ENCODE measurements at places on chromosomes 7 and 10.

DNA sequence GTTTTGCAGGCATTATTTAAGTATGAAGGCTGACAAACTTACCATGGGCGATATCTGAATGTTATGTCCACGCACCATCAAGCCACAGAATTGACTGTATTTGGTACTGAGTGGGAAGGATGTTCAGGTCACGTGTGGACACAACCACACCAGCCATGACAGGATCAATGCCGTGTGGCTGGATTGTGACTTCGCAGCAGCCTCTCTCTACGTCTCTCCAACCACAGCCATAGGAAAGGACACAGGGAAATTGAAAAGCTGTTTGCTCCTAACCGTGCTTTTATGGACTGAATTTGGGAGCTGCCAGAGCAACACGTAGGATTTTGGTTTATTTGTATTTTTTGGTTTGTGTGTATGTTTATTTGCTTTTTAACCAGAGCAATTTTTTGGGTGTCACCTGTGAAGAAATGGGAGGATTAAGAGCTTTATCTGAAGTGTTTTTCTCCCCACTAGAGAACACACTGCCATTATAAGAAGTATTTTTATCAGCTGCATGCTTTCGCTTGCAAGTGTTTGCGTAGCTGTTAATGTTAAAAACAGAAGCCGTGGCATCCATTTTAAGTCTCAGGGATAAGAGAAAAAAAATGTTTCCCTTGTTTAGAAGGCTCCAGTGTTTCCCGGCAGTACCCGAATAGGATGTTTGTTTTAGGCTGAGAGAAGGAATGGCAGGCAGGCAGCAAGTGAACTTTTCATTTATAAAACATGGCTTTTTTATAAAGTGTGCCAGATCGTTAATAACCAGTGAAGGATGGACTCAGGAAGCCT is 401.1 kb upstream of the NFE2L3 start:
- no peak for DNase-seq

DNA sequence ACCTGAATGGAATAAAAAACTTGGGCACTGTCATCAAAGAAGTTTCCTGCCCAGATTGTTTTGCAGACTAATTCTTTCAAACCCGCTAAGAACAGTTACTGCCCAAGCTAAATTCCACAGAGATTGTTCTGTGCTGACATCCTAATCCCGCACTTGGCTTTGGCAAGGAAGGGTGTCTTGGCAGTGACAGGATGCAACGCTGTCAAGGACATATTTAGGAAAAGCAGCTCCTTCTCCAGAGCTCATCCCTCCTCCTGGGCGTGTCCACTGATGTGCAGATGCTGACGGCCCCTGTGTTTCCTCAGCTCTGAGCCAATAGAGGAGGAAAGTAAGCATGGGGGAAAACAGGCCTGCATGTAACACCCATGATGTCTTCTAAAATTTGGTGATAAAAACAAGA is 74.2 kb downstream of the EEPD1 start:
- DNase-seq, result no peak

- no peak for DNase-seq
These were observed 31.0 kb downstream of the GRM8 start for GRCh38 chr7:127221731-127222130.

DNA sequence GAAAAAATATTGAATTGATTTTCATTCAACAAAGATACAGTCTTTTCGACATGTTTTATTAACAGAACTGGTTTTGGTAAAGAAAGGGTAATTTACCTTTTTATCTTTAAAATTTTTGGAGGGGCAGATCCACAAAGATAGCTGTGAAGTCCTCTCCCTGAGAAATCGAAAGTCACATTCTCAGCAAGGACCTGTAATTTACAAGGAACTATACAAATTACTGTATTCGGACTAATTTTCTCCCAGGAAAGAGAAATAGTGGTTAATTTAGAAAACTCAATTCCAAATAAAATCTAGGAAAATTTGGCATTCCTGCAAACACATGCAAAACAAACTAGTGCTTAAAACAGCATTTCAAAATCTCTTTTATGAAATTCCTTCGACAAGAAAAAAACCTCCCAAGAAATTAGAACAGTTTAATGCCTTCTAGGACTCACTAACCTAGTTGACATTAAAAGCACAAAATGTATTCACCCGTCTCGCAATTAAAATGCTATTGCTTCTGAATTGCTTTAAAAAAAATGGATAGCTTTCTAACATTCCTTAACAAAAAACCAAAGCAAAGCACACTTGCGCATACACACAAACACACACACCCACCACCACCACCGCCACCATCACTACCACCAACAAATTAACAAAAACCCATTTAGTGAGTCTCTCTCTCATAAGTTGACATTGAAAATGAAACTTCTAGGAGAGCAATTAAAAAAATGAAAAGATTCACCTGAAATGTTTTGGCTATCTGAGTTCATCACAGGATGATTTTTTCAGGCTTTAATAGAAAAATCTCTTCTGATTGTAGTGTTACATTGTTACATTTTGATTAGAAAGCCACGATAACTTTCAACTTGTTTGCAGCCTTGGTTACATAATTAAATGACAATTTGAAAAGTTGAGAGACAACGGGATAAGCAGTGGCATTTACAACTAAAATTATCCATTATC is 4.0 kb upstream of the NKX2-3 start:
- DNase-seq, result no peak

DNA sequence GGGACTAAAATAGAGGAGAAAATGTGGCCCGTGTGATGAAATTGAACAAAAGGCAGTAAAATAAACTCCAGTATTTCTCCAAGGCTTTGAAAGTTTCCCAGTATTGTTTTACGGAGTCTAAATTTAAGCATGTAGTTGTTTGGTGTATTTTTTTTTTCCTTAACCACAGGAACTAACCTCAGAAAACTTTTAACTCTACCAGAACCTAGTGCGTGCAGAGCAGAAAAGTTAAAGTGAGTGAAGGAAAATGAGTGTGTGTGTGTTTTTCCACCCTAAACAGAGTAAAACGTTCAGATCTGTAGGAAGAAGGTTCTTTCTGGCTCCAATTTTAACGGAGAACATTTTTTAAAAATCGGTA is 812 bp downstream of the PROSER2 start:
- peak; percentile 30 for DNase-seq

DNA sequence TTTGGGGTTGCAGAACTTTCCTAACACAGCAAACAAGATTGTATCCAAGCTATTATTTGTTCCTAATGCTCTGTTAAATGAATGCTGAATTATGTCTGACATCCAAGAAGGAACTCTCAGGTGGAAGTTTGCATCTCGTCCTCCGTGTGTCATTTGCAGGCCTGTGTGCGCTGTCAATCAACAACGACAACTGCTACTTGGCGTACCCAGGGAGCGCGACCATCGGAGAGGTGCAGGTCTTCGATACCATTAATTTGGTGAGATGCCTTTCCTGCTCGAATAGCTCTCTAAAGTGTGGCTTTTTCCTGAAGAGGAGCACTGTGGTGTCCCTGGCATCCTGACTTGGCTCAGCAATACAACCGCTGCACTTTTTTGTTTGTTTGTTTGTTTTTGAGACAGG is 26.9 kb downstream of the WIPI2 start:
- no peak for DNase-seq

DNA sequence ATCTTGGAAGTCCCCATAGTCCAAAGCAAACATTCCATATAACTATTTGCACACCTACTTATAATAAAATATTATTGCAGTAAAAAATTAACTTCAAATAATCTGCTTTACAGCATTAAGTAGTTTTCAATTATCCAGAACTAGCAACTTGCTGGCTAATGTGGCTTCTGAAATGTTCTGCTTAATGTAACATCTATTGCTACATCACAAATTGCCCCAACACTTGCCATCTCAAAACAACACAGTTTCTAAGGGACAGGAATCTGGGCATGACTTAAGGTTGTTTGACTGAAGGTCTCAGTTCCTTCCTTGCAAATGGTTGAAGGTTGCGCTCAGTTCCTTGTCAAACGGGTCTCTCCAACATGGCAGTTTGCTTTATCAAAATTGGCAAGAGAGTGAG is 378.5 kb upstream of the SEMA3C start:
- no peak for DNase-seq

DNA sequence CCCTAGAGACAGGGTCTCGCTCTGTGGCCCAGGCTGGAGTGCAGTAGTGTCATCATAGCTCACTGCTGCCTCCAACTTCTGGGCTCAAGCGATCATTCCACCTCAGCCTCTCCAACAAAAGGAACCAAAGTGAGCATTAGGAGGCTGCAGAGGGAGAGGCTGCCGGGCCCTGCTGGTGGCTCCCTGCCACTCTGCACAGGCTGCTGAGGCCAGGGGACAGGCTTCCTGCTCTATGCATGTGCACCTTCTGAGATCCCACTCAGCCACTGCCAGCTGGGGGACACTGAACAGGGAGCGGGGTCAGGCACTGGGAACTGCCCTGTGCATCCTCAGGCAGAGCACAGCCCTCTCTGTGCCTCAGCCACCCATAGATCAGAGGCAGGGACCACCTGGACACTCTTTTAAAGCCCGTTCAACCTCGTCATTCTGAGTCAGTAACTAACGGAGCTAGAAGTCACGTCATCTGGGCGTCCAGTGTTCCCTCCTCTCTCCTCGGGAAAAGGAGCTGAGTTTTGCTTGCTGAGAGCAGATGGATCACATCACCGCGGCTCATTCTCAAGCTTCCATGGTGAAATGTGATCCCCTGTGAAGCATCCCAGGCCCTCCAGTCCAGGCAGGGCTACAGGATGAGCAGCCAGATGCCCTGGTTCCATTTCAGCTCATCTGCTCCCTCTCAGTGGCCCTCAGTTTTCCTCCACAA is 109.6 kb downstream of the MYL10 start:
- no peak for DNase-seq

DNA sequence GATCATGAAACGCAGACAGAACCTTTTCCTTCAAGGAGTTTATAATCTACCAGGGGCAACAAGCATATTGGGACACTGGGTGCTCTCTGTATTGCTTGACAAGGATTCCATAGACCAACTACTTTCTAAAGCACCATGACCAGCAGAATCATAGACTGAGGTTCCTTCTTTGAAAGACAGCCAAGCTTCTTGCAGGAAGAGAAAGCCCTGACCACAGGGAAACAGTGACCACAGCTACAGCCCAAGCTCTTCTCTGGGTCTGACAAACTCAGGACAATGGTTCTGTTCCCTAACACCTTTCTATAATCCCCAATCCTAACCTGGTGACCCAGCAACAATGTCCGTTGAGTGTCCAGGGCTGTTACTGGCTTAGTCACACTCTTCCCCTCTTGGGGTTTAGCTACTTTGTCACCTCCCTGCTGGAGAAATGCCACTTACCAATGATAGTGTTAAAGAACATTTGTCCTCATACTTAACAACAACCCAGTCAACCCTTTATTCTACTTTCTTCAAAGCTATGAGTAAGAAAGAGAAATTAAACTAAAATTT is 155.7 kb downstream of the JAZF1 start:
- no peak for DNase-seq

DNA sequence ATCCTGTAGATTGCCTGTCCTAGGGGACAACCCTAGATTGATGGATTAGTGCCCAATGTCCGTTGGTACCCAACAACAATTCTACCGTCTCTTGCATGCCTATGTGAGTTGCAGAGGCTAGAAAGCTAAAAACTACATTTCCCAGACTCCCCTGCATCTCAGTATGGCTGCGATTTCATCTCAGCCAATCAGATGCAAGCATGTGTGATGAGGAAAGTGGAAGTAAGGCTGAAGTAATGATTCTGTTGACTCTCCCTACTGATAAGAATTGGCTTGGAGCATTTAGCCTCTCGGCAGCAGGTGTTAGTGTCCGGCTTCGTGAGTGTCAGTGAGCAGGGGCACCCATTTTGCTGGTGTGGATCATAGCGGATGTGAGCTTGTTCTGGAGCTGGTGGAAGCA is 171.9 kb downstream of the FGFR2 start:
- DNase-seq, result no peak

GRCh38 chr10:114420811-114421485 is 16.6 kb upstream of the AFAP1L2 start:
- DNase-seq, result no peak

DNA sequence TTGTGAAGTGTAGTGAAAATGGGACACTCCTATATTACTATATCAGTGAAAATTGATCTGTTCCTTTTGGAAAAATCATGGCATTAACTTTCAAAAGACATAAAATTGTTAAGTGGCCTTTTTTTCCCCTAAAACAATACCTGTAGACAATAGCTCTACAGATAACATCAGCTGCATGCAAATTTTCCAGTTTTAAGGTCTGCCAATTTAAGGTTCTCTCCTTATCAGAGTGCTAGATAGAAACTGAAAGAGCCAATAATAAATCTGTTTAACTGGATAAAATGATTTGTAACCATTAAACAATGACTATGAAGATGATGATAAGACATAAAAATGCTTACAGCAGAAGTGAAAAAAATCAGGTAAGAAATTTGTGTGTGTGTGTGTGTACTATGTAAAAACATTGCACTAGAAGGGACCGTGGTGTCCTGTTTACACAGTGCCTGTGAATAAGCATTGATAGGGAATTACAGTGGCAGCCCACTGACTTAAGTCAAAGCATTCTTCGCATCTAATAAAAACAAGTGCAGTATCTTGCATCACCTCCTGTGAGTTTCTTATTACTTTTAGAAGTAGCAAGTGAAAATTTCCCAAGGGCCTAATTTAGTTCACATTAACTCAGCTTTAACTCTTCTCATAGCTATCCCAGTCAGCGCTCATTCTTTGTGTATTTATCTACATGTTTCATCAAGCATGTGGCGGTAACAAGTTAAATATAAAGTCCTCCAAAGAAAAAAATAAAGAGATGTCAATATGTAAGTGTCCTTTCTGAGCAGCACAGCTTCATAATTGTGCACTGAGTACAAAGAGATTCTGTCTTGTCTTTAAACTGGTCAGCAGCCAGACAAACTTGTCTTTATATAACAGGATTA is 261.9 kb downstream of the ARL4A start:
- no peak for DNase-seq

- no peak for DNase-seq
These were observed 17.9 kb downstream of the ZNF316 start for GRCh38 chr7:6654842-6655610.

GRCh38 chr10:91006752-91007346 is 86.0 kb upstream of the ANKRD1 start:
- no peak for DNase-seq

DNA sequence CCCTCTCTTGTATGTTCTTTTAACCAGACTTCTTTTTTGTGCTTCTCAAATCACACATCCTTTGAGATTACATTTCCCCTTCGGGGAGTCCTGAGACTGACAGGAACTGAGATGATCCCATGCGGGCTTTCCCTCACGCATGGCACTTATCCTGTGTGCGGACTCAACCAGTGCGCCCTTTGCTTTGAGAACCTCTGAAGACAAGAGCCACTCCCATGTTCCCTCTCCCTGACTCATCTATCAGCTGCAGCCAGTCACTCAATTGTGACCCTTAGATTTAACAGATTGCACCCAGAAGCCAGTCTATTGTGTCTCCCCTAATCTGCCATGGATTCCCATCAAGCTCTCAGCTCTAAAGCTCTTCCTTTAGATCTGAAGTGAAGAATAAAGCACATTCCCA is 353.9 kb upstream of the MEOX2 start:
- no peak for DNase-seq

- DNase-seq, result no peak
These were observed 6.5 kb upstream of the SSBP1 start for GRCh38 chr7:141731476-141732149.

- peak; percentile 35 for DNase-seq
These were observed 85.5 kb downstream of the CUL2 start for GRCh38 chr10:35004651-35005050.

GRCh38 chr10:43250615-43251418 is 16.0 kb downstream of the RASGEF1A start:
- DNase-seq, result no peak
